T-helper 1 cell treated with Interleukin-12 subunit alpha and Interleukin-12 subunit beta and Interleukin-4 antibody, amounts not matched to agents 30 ng/mL and 1 ng/mL, for 36 hours (primary cell): ENCODE measurements at places on chromosomes 5 and 9. TPM values are rescaled to one million over a fixed set of nuclear protein-coding genes. Genes with fewer than 3 reads are reported as not detected.

GRIN3A gene
- not detected in 2 replicates for total RNA-seq

IL33 gene
- not detected in 2 replicates for total RNA-seq

BNC2 gene
- total RNA-seq, result not detected in 2 replicates

IDNK gene
- total RNA-seq, result 9.8 TPM in 2 replicates

PCDHB16 gene
- not detected in 2 replicates for total RNA-seq

C9 gene
- not detected in 2 replicates for total RNA-seq

CANX gene
- 485 and 502 TPM in 2 replicates for total RNA-seq

ANKH gene
- total RNA-seq, result 39.1 and 43.6 TPM in 2 replicates

TMC1 gene
- total RNA-seq, result 0.27 TPM in 1 of 2 replicates, not detected in the other

CARTPT gene
- total RNA-seq, result not detected in 2 replicates

STING1 gene
- 269 and 271 TPM in 2 replicates for total RNA-seq

CKS2 gene
- 112 and 114 TPM in 2 replicates for total RNA-seq

ADAMTS6 gene
- total RNA-seq, result 0.88 and 1.1 TPM in 2 replicates

CDH9 gene
- not detected in 2 replicates for total RNA-seq

PSD2 gene
- total RNA-seq, result not detected in 2 replicates

PTCD2 gene
- total RNA-seq, result 8.6 and 10.3 TPM in 2 replicates

FOXD4L3 gene
- total RNA-seq, result 0.29 TPM in 1 of 2 replicates, not detected in the other

LRRC70 gene
- total RNA-seq, result 0.63 and 1.1 TPM in 2 replicates

IL13 gene
- 130 and 131 TPM in 2 replicates for total RNA-seq

SLC34A3 gene
- not detected in 2 replicates for total RNA-seq

HOMER1 gene
- 3.1 and 3.7 TPM in 2 replicates for total RNA-seq

PNPLA7 gene
- 3.1 and 3.5 TPM in 2 replicates for total RNA-seq

JADE2 gene
- total RNA-seq, result 104 and 112 TPM in 2 replicates

KDM3B gene
- total RNA-seq, result 63.9 and 68.5 TPM in 2 replicates

EPB41L4B gene
- total RNA-seq, result 0.56 and 0.61 TPM in 2 replicates

ABO gene
- total RNA-seq, result 2.1 and 2.5 TPM in 2 replicates

LEAP2 gene
- 2.7 and 3.8 TPM in 2 replicates for total RNA-seq

PCDHB13 gene
- not detected in 2 replicates for total RNA-seq

AMACR gene
- total RNA-seq, result 6.8 and 7.1 TPM in 2 replicates

SH3RF2 gene
- total RNA-seq, result 0.34 and 0.61 TPM in 2 replicates

PCDHA4 gene
- not detected in 2 replicates for total RNA-seq

DND1 gene
- total RNA-seq, result 3.9 and 4.5 TPM in 2 replicates

FBXL7 gene
- total RNA-seq, result not detected in 2 replicates

PCDHB15 gene
- not detected in 2 replicates for total RNA-seq

TEX48 gene
- 0.91 and 1.1 TPM in 2 replicates for total RNA-seq

SMIM33 gene
- 0.54 and 0.68 TPM in 2 replicates for total RNA-seq

NRARP gene
- 1.5 and 1.8 TPM in 2 replicates for total RNA-seq

PROB1 gene
- total RNA-seq, result 5.2 TPM in 2 replicates

COL23A1 gene
- not detected in 2 replicates for total RNA-seq

PTGDS gene
- 5.2 and 5.3 TPM in 2 replicates for total RNA-seq

KIF3A gene
- 41.2 and 42.9 TPM in 2 replicates for total RNA-seq

CDH12 gene
- total RNA-seq, result not detected in 2 replicates

DROSHA gene
- 68.8 and 82.5 TPM in 2 replicates for total RNA-seq

SYK gene
- total RNA-seq, result 0.07 and 0.42 TPM in 2 replicates

KIF4B gene
- total RNA-seq, result 0.05 and 0.07 TPM in 2 replicates
